Stimulated activated naive CD8-positive, alpha-beta T cell treated with anti-CD3 and anti-CD28 coated beads, Interleukin-15, amount 100 ng/mL, for 72 hours (primary cell): ENCODE measurements at places on chromosomes 5 and 9.

DNA sequence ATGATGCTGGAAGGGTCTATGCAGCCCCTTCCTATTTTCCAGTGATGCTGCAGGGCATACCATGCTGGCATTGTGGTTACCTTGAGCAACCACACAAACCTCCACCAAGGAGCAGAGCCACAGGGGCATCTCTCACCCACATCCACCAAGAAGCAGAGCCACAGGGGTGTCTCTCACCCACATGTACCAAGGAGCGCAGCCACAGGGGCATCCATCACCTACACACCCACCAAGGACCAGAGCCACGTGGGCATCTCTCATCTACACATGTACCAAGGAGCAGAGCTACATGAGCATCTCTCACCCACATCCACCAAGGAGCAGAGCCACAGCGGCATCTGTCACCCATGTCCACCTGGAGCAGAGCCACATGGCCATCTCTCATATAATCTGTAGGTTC lies 8.8 kb upstream of the GM2A start:
- no peak for DNase-seq

DNA sequence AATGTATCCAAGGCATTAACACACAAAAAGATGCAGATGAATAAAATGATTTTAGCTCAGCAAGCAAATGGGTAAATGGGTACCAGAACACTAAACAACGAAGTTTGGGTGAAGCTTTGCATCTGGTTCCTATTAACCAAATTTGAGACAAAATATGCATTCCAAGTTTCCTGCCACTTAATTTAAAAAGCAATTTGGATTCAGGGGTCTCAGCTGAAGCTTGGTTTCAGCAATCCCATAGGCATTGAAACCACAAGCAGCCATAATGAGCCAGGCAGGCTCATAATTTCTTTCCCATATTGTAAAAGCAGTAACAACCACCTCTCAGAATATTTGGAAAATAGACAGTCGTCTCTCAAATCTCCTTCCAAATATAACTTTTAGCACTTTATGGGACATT lies 138.9 kb downstream of the NXNL2 start:
- no peak for DNase-seq

- DNase-seq, result no peak
Observed at GRCh38 chr5:134153241-134153640, 23.5 kb downstream of the SKP1 start.

DNA sequence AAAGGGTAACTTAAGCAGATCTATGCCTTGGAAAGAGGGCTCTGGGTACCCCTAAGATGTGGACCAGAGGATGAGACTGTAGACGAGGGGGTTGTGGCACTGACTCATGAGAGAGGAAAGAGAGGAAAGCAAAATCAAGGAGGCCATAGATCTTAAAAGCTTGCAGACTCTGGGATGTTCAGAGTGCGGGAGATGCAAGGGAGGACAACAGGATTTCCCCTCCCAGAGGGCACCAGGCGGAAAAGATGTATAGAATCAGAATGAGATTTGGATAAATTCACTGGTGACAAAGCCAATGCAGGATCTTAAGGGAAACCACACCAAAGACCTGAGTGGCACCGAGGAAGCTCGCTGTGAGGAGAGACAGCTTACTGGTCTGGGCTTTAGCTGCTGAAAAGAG lies 27.1 kb downstream of the HRH2 start:
- no peak for DNase-seq

DNA sequence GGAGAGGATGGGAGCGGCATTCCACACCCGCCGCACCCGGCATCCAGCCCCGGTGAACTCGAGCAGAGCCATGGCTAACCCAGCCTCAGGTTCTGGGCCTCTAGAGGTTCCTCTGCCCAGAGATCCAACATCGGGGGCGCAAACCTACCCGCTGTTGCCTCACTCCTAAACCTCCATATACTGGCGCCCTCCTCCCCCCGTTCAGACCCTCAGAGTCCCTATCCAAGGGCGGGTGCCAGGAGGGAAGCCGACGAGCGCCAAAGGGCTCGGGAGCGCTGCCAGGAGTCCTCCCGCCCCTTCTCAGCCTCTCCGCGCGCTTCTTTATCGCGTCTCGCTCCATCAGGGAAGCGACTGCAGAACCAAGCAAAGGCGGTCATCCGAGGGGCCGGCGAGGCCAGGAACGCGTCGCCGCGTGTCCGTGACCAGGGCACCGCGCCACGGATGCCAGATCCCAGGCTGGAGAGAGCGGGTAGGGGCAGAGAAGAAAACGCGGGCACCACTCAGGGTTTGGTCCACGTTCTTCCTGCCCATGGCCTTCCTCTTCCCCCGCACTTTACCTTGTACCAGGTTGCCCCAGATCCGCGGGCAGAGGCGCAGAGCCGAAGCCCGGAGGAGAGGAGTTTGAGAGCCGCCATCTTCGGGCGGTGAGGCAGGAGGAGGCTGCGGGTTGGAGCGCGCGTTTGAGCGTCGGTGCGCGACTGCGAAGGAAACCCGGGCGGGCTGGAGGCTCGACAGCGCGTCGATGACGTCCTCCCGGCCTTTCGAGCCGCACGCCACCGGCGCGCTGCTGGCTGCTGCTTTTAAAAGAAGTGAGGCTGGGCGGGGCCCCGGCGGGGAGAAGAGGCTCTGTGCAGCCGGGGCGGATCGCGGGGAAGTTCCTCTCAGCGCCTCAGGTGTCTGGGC lies at the start of gene OXCT1:
OXCT1 (minus strand) TSS at position 702 of the 903 bp plus-strand sequence; CDS start at position 635, 67 bp downstream.
- peak; percentile 93 for DNase-seq

- DNase-seq, result no peak
Observed at GRCh38 chr9:121383715-121384114, 13.7 kb upstream of the STOM start.

- no peak for DNase-seq
Observed at GRCh38 chr5:110335361-110336066, 391.0 kb downstream of the TMEM232 start.

- no peak for DNase-seq
Observed at GRCh38 chr9:91736311-91736710, 213.7 kb downstream of the ROR2 start.

DNA sequence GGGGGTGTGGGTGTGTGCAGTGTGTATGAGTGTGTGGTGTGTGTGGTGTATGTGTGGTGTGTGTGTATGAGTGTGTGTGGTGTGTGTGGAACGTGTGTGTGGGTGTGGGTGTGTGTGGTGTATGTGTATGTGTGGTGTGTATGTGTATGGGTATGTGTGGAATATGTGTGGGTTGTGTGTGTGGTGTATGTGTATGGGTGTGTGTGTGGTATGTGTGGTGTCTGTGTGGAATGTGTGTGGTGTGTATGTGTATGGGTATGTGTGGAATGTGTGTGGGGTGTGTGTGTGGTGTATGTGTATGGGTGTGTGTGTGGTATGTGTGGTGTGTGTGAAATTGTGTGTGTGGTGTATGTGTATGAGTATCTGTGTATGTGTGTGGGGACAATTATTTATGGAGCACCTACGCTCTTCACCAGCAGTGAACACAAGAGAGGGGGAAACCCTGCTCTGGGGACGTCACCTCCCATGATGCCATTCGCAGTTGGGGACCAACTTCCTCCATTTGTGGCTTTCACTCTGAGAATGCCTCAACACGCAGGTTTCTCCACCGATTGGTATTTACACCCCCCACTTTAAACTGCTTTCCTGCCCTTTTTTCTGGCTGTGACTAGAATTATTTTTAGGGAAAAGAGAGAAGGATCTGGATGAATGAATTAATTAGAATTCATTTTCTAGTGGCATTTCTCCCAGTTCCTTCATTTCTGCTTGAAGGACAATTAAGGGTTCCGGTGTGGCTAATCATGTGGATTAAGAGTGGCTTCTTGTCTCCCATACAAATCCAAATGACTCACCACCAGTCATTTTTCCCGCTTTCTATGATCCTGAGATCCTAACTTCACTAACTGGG lies 238.1 kb downstream of the ROR2 start:
- DNase-seq, result peak; percentile 73

GRCh38 chr5:176408590-176408989 lies 7.7 kb downstream of the CLTB start:
- no peak for DNase-seq

DNA sequence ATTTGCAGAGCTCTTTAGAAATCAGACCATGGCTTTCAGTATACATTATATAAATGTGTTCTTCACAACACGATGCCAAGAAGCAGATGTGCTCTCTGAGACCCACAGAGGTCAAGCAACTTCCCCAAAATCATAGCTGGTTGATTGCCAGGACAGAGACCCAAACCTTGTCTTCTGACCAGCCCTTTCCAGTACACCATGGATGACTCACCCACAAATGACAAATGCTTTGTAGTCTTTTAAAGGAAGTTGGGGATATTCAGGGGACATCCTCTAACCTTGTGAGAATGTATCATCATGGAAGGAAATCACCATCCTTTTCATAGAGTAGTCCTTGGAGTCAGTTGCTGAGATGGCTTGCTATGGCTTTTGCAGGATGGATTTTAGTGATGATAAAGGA lies 30.1 kb downstream of the ZNF462 start:
- no peak for DNase-seq

GRCh38 chr5:40437452-40437861 lies 242.3 kb upstream of the PTGER4 start:
- DNase-seq, result no peak

GRCh38 chr9:68914751-68915150 lies 99.2 kb downstream of the PRKACG start:
- no peak for DNase-seq
